ENCODE measurements at places on chromosomes 6 and 20.
A peak's percentile ranks its signal among the peaks of the same experiment; 100 is the strongest.

DNA sequence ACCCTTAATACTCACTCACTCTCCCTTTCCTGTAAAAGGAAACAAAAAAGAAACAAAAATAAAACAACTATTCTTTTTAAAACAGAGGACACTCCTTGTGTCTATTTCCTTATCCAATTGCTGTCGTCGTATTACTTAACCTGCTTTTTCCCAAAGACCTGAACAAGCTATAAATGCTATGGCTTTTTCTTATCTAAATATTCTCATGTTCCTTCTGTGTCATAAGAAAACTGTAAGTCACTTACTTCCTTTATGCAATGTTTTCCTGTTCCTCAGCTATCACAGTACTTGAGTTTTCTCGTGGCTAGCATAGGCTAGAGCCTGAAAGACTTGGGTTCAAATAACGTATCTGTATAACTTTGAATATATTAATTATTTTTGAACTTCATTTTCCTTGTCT, 99.2 kb downstream of the IRAK1BP1 start:
- no peak for DNase-seq

DNA sequence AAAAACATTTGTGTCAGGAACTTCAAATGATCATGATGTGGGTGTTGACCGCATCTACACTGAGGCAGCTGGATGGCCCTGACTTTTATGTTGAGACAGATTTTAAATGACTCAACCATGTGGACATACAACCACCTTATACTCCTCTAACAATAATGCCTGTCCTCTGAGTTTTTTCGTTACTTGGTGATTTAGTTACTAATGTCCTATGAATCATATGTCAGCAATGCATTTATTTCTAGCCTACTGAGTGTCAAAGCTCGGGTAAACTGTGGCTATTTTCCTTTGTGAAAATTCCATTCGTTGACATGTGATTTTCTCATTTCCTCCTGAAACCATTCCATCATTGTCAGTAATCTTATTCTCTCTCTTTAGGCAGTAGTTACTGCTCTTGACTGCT, 38.9 kb upstream of the NKX2-4 start:
- no peak for DNase-seq

GRCh38 chr20:57684808-57685140, 25.0 kb downstream of the PMEPA1 start:
- DNase-seq = no peak

- DNase-seq = no peak
These were observed 42.0 kb downstream of the KIAA1755 start for GRCh38 chr20:38218566-38218885.

- no peak for DNase-seq
These were observed 61.6 kb downstream of the MTFR2 start for GRCh38 chr6:136188486-136188885.

DNA sequence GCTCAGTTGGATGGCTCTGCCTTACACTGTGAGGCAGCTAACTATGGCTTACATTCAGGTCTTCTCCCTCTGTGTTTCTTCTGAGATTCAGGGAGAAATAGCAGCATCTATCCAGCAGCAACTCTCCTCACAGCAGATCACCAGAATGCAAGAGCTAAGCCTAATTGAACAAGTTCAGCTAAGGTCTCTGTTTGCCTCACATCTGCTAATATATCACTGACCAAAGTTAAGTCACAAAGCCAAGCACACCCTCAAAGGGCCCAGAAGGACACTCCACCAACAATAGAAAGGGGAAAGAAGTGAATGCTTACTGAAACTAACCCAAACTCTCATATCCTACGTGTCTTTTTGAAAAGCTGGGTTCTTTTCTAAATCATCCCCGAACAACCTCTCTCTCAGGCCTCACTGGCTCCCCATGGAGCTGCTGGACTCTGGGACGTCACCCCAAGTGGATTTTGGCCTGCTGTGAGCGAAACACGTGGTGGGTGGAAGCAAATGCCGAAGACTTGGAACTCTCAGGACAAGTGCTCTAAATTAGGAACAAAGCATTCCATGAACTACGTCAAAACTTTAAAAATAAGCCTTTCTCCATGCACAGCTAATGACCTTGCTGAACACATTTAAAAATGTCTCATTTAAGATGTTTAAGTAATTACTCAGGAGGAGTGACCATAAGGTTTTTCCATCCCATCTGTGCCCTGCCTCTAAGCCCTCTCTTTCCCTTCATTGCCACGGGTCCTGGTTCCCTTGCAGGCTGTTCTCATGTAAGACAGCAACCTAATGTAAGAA, 167.5 kb upstream of the PLCB4 start:
- no peak for DNase-seq

GRCh38 chr20:36835453-36836198, 40.3 kb upstream of the TLDC2 start:
- peak; percentile 44 for DNase-seq

- no peak for DNase-seq
These were observed 6.7 kb downstream of the KCNK15 start for GRCh38 chr20:44752099-44752931.

DNA sequence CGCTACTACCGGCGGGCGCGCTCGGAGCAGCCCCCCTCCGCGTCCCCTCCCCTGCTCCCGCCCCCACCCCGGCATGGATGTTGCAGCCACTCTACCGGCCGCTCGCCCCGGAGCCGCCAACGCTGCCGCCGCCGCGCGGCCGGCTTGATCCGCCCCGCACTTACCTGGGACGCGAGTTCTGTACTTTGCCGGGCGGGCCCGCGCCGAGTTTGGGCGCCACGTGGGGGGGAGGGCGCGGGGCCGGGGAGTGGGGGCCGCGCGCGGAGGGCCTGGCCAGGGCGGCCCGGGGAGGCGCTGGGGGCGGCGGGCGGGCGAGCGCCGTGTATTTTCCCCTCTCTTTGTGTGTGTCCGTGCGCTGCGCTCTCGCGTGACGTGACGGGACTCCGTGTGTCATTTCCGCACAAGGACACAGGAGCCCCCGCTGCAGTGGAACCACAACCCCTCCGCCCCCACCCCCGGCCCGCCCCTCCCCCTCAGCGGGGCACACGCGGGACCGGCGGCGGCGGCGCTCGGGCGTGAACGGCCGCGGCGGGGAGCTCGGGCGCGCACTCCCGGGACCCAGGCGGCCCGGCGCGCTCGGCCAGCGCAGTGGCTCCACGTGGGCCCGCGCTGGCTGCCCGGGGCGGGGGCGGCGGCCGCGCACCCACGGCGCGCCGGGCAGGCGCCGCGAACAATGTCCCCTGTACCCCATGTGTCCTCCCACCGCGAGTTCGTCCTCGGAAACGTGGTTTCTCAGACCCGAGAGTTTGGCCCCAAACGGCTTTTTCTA, at the start of gene BEND3:
TSS of gene BEND3 (minus strand) at position 590 of the 769 bp plus-strand sequence. CDS start 16,230 bp downstream, outside the sequence.
- DNase-seq = no peak
